ENCODE measurements at places on chromosomes 1 and 21. TPM values are rescaled to one million over a fixed set of nuclear protein-coding genes. Genes with fewer than 3 reads are reported as not detected.

DNA sequence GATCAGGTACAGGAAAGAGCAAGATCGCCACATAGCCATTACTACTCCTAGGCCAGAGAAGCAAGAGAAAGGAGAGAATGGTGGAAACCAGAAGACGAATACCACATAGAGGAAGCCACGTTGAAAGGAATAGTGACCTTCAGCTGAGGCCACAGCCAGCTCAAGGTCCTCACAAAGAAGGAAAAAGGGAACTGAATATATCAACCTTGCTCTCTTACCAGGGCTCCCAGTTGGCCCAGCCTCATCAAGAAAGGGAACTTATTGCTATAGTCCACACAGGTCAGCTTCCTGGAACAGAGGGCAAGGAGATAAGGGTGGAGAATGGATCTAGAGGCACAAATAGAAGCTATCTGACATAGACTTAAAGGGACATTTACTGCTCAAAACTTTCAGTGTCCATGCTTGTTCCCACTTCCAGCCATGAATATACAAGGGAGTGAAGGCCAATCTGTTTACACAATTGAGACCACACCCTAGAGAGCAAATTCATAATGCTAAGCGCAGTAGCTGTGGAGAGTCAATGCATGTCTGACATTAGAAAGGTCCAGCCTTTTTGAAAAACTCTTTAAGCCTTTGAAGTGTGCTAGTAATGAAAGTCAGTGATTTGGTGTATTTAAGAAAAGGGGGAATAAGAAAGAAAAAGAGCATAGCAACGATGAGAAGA is 120.7 kb upstream of the ZC3H11B start:
- DNase-seq = no peak

Gene GPR52
- total RNA-seq = 2.2 TPM

- no peak for DNase-seq
Observed at GRCh38 chr21:24941316-24942185, 665.7 kb downstream of the MRPL39 start.

GRCh38 chr21:35051287-35051818 is 2.3 kb upstream of the RUNX1 start:
- DNase-seq = peak; percentile 72

DNA sequence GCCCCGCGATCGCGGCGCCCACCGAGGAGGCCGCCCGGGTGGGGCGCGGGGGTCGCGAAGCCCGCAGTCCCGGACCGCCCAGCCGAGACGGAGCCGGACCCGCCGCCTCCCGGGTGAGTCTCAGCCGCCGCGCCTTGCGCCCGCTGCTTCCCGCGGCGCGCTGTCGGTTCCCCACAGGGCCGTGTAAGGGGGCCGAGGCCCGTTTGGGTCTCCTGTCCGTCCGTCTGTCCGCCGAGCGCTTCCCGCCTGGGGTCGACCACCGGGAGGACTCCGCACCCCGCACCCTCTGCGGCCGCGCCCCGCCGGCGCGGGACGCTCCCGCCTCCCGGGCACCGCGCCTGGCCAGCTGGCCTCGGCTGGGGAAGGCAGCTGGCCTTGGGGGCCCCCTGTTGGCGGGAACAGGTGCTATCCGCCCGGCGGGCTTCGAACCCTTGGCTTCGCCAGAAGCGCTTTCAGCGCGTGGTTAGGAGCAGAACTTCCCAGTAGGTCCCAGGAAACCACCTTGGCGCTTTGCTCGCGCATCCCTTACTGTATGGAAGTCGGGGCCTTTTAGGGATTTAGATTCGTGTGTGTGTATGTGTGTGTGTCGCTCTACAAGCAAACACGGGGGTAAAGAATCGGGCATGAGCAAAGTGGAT is 414 bp downstream of the TMEM51 start:
- DNase-seq = peak; percentile 70

Gene SYT14
- total RNA-seq = 0.18 TPM

DNA sequence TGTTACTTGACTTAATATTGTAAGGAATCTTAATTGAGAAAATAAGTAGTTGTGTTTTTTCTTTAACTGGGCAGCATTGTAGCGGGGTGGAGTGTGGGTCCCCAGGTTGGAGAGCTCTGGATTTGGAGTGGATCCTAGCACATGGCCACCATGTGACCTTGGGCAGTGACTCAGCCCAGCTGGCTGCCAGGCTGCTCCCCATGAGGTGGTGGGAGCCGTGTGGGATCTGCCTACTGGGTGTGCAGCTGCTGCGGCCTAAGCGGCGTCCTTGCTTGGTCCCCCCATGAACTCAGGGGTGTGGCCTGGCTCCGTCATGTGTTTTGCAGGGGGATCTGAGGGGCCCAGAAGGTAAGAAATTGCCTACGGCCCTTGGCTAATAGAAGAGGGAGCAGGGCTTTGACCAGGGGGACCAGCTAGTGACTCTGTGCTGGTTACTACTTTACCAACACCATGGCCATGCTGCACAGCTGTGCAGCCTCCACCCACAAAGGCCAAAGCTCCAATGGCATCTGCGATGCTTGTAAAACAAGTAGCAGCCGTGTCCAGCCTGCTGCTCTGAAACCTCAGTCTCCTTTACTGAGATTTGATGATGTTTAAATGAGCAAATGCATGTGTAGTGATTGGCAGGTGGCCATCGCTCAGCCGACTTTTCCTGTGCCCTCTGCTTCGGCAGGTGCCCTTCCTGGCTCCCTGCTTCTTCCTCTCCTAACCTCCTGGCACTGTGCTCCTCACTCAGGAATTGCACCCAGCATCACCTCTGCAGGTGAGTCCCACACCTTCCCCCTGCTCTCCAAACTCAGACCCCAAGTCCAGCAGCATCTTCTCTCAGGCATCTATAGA is 68.3 kb downstream of the ADARB1 start:
- peak; percentile 17 for DNase-seq

- no peak for DNase-seq
Observed at GRCh38 chr1:168585937-168586336, 9.5 kb downstream of the XCL1 start.

DNA sequence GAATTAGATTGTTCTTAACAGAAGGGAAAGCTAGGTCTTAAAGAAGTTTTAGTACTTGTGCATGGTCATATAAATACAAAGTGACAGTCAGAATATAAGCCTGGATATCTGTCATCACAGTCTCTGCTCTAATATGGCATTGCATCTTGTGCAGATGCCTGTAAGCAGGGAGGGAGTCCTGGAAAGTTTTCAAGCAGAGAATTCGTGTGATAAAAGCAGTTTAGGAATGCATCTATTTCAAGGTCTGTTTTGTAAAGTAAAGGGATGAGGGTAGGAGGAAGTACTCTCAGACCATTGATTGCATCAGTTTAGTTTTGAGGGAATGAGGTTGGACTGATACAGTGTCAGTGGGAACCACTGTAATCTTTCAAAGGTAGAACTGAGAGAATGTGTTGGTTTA is 30.6 kb downstream of the IARS2 start:
- DNase-seq = no peak

Gene KAZN
- 2.9 TPM for total RNA-seq

Gene LRRC3
- total RNA-seq = 4.2 TPM

- DNase-seq = no peak
Observed at GRCh38 chr1:229537894-229538293, 20.6 kb downstream of the ABCB10 start.

Gene IFNLR1
- not detected for total RNA-seq

DNA sequence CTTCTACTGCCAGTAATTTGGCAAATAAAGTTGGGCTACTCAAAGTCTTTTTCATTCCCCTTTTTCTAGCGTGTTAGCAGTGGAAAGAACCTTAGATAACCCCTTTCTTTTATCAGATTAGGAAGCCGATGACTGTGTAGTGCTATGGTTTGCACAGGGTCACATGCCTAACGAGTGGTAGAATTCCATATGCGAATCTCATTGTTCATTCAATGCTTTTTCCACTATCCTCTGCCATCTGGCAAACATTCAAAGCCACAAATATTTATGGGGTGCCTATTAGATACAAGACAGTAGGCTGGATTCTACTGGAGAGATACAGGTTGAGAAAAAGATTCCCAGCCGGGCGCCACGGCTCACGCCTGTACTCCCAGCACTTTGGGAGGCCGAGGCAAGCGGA is 14.9 kb upstream of the IER5 start:
- peak; percentile 55 for DNase-seq

Gene IFI6
- total RNA-seq = 28.4 TPM

All from endothelial cell of umbilical vein (primary cell).